ENCODE measurements at places on chromosomes 4 and X.
A peak's percentile ranks its signal among the peaks of the same experiment; 100 is the strongest.

- DNase-seq = no peak
These were observed 17.3 kb downstream of the NIPAL1 start for GRCh38 chr4:48033825-48034413.

- no peak for DNase-seq
These were observed 620.6 kb upstream of the GNPDA2 start for GRCh38 chr4:45346816-45347435.

GRCh38 chr4:14888790-14889572, 113.3 kb upstream of the CPEB2 start:
- DNase-seq = peak; percentile 80

DNA sequence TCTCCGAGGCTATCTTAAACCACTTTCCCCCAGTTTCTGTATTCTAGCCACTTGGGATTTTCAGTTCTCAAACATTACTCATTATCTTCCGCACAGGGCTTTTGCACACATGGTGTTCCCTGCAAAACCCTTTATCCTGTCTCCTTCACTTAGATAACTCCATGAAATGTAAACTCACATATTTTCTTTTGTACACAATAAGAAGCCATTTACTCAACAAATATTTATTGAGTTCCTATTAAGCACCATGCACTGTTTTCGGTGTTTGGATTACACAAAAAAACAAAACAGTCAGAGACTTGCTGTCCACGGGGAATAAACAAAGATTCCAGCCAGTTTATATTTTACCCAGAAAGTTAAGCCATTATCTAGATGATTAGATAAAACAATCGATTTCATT, 42.5 kb upstream of the UNC5C start:
- no peak for DNase-seq

- DNase-seq = no peak
These were observed 110.3 kb upstream of the PDHA2 start for GRCh38 chr4:95729596-95729995.

GRCh38 chr4:60422439-60422838, 777.7 kb upstream of the ADGRL3 start:
- DNase-seq = no peak

GRCh38 chr4:125323654-125324053, 8.9 kb downstream of the FAT4 start:
- DNase-seq = peak; percentile 85

GRCh38 chr4:79831701-79832514, 241.1 kb downstream of the ANTXR2 start:
- DNase-seq = no peak

- no peak for DNase-seq
These were observed 151.3 kb downstream of the USP46 start for GRCh38 chr4:52507774-52508173.

- DNase-seq = no peak
These were observed 626.7 kb upstream of the BOD1L1 start for GRCh38 chr4:14254252-14254651.

DNA sequence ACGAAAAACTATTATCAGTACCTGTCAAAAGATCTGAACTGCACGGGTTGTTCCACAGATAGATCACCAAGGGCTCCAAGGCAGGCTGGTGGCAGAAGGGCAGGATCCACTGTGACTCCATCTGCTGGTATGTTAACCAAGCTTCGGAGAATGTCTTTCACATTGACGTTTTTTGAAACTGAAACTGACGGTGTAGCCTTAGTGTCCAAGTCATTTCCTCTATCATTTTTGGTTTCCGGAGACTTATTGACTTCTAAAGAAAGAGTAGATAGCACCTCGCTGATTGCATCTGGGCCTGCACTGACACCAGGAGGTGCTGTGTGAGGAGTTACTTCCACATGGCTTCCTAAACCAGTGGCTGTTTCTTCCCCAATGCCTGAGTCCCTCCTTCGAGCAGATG, 186.9 kb downstream of the LRBA start:
- no peak for DNase-seq

- peak; percentile 33 for DNase-seq
These were observed 37.6 kb downstream of the DCLK2 start for GRCh38 chr4:150115851-150116250.

GRCh38 chrX:153549231-153549630, 31.8 kb downstream of the ATP2B3 start:
- DNase-seq = no peak

GRCh38 chr4:94721310-94721709, 36.4 kb upstream of the BMPR1B start:
- no peak for DNase-seq

DNA sequence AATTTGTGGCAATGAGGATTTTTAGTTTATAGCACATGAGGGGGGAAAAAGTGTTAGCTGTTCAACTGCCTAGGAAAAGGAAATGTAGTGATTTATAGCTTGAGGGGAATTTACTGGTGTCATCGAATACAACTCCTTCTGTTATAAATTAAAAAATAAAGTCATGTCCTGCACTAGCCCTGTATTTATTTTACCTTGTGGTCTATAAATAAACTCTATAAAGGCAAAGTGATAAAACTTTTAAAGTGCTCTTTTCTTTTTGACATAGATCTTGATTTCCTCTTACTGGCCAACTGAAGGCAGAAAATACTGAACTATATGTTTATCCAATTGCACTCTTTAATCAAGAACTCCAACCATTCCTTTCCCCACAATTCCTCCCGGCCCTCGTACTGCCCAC, 672.1 kb upstream of the SLIT2 start:
- DNase-seq = no peak

- DNase-seq = no peak
These were observed 37.4 kb downstream of the EDA2R start for GRCh38 chrX:66601522-66601921.

Measured in NCI-H226 (cell line).